SW 1271 (cell line): ENCODE measurements at places on chromosomes 3 and 15.

- no peak for DNase-seq
Observed at GRCh38 chr3:100759159-100759558, 49.9 kb downstream of the TFG start.

GRCh38 chr3:124147946-124148345 lies 156.0 kb upstream of the ROPN1 start:
- no peak for DNase-seq

DNA sequence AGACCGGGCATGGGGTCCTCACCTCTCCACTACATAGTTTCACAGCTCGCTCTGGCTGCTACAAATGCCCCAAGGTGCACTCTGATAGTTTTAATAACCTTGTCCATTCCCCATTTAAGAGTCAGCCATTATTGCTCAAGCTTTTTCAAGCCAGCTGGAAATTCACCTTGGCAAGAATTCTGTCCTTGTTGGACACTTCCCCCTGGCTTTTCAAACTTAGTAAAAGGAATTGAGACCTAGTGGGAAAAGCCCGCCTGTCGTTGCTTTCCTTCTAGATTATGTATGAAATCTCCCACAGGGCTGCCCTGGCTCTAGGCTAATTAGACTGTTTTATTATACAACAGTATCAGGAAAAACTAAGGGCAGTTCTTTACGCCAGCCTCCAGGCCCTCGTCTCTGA lies 293.7 kb upstream of the GADL1 start:
- no peak for DNase-seq

GRCh38 chr15:28919679-28920655 lies 34.2 kb downstream of the APBA2 start:
- DNase-seq: no peak

DNA sequence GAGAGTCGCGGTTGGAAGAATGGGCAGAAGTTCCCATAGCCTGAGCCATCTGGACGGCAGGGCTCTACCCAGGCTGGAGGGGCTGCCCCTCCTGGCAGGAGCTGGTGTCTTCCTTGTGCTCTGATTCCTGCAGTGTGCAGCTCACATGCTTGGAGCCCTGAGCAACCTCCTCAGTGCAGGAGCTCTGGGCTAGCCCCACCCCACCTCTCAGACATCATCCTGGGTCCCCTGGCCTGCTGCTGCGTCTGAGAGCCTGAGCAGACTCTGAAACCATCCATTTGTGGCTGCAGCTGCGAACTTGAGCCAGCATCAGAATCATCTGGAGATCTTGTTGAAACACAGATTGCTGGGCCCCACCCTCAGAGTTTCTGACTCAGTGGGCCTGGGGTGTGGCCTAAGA lies 42.8 kb downstream of the POMGNT2 start:
- DNase-seq: no peak

GRCh38 chr15:90675464-90675863 lies 41.7 kb upstream of the BLM start:
- no peak for DNase-seq

DNA sequence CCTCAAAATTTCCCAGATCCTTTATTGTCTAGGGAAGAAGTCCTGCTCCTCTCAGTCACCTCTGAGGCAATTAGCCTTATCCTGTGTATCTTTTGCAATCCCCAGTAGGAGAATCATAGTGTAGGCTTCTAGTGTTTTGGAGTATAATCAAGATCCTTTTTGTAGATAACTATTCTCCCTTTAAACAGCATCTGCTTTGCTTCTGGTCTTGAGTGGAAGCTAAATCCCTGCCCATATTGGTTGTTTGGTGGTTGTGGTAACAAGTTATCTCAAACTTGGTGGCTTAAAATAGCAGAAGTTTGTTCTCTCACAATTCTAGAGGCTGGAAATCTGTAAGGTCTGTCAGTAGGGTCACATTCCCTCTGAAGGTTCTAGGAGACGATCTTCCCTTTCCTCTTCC lies 217.5 kb upstream of the RASGRP1 start:
- no peak for DNase-seq

- peak; percentile 21 for DNase-seq
Observed at GRCh38 chr15:88465633-88466224, 1.5 kb downstream of the MRPL46 start.

- DNase-seq: no peak
Observed at GRCh38 chr15:37709669-37710068, 224.8 kb upstream of the TMCO5A start.

- no peak for DNase-seq
Observed at GRCh38 chr3:157058392-157059071, 101.4 kb downstream of the CCNL1 start.

DNA sequence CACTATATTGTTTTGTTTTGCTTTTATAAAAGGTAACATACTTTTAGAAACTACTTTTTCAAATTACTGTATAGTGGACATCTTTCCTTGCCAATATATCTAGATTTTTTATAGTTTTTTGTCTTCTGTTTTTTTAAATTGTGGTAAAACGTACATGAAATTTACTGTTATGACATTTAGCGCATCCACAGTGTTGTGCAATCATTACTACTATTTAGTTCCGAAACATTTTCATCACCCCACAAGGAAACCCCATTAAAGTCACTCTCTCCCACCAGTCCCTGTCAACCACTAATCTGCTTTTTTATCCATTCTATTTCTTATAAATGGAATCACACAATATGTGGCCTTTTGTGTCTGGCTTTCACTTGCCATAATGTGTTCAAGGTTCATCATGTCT lies 54.8 kb downstream of the TMEM266 start:
- no peak for DNase-seq

DNA sequence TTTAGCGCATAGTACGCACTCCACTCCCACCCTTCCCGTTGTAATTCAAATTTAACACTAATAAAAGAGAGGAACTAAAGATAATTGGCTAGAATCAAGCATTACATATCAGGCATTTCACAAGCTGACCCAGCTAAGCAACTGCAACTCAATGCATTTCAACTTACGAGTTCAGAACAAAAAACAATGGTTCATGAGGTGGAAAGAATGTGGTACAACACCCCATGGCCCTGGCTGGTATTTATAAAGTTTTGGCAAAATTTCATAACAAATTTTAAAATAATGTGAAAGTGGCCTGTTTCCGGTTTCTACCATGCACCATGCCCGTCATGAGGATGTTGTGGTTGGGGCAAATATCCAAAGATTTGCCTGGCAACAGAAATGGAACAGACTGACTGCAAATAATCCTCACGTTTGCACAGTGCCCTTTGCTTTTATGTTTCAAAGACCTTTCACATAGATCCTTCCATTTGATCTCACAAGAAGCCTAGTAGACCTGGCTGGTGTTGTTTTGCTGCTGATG lies 455.3 kb upstream of the NR2F2 start:
- no peak for DNase-seq

- DNase-seq: no peak
Observed at GRCh38 chr15:78985859-78986475, 41.1 kb upstream of the CTSH start.

GRCh38 chr15:85865070-85865684 lies 70.5 kb upstream of the KLHL25 start:
- DNase-seq: peak; percentile 59

GRCh38 chr3:130442284-130442683 lies 74.7 kb upstream of the COL6A6 start:
- no peak for DNase-seq

GRCh38 chr3:113063126-113063894 lies 72.5 kb downstream of the GTPBP8 start:
- DNase-seq: no peak

- DNase-seq: no peak
Observed at GRCh38 chr3:122795674-122796195, 866 bp downstream of the SLC49A4 start.

DNA sequence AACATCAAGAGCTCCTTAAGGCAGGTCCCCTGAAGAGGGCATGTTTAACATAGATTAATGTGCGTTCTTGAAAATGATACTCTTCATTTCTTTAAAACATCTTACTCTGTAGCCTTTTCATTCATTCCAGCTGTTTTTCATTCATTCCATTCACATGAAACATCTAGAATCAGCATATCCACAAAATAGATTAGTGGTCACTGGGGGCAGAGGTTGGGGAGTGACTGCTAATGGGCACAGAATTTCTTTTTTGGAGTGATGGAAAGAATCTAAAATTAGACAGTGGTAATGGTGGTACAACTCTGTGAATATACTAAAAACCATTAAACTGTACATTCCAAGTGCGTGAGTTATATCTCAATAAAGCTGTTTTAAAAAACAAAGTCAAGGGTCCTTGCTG lies 15.4 kb upstream of the CXCR6 start:
- no peak for DNase-seq

- DNase-seq: no peak
Observed at GRCh38 chr3:147458995-147459704, 50.0 kb downstream of the ZIC1 start.

- DNase-seq: no peak
Observed at GRCh38 chr3:87191641-87192040, 35.5 kb upstream of the CHMP2B start.

- DNase-seq: no peak
Observed at GRCh38 chr3:106242781-106243180, 374.0 kb upstream of the CBLB start.

DNA sequence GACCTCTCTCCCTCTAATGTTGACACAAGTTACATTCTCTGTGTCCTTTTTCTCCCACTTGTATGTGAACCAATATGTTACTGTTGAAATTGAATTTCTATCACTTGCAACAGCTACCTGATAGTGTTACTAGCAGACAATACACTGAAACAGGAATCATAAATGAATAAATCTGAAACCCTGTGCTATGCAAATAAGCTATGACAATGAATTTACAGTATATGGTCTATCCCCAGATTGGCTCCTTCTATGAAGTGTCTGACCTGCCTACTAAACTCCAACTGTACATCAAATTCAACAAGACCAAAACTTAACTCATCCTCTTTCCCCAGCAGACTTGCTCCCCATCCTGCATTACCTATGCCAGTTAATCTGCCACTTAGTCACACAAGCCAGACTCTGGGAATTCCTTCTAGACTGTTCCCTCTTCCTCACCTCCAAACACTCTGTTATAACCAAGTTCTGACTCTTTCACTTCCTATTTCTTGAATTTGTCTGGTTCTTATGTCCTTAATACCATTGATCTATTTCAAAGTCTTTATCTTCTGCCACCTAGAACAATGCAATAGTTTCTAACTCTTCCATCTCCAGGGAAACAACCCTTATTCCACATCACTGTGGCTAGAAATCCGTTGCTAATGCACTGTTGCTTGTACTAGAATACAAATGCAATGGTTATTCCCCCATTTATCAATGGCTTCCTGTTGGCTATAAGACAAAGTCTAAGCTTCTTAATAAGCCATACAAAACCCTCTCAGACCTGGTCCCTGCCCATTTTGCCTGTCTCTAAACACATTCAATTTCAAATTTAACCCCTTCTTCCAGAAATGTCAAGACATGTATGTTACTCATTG lies 13.4 kb upstream of the ZNF639 start:
- DNase-seq: no peak

DNA sequence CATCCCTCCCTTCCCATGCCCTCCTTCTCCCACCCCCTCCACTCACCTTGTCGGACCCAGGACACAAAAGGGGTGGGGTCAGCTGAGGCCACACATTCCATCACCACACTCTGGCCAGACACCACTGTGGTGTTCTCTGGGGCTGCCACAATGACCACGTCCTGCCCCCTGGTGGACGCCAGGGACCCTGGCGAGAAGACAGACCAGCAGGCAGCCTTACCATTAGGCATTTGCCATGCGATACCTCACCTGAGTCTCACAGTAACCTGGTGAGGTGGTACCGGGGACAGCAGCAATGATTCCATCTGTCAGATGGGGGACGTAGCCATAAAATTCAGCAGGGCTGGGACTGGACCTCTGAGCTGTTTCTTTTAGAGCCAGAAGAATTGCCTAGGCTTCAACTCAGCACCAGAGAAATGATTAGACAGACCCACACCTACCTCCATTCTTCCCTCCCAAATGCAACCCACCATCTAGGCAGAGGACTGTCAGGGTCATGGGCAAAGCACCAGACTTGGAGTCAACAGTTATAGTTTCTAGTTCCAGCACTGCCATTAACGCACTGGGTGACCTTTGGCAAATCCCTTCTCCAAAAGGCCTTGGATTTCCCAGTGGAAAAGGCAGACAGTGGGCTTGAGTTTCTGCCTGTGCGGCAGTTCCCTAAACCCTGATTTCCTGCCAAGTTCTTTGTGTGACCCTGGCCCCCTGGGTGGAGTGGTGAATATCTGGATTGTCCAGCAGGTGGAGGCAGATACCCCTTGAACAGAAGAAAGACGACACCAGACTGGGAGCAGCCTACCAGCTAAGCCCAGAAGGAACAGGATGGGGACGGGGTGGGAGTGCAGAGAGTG lies 21.8 kb downstream of the IGDCC4 start:
- DNase-seq: peak; percentile 62

DNA sequence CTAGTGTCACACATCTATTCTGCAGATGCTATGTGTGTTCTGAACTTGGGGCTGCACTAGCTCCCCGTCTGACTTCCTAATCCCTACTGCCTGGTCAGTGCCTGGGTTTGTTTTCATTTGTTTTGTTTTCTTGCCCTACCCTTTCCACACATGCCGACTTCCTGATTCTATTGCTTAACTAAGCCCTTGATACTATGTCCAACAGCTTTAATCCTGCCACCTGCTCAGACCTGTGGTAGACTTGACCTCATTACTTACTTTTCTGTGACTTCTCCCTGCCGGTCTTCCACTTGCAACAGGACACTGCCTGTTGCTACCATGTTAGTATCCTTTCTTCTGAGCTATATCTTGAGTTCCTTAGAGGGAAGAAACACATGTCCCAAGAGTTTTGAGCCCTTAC lies 39.3 kb upstream of the CEMIP start:
- no peak for DNase-seq

- DNase-seq: peak; percentile 12
Observed at GRCh38 chr15:67613708-67614107, 71.2 kb downstream of the MAP2K5 start.

- DNase-seq: no peak
Observed at GRCh38 chr15:70530906-70531305, 232.5 kb downstream of the UACA start.

- DNase-seq: no peak
Observed at GRCh38 chr15:61309617-61310016, 80.5 kb upstream of the RORA start.

DNA sequence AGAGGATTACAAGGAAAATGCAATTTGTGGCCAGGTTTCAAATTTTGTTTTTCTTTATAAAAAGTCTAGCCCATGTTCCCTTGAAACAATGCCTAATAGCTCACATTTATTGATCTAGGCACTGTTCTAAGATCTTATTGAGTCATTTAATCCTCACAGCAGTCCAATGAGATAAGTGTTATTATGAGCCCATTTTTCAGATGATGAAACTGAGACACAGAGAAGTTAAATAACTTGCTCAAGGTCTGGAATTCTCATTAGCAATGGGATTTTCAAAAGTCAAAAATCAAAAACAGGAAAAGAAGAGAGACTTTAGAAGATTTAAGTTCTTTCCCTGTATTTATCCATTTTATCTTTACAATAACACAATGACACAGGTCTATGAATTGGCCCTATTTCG lies 90.0 kb upstream of the COL6A5 start:
- DNase-seq: no peak

DNA sequence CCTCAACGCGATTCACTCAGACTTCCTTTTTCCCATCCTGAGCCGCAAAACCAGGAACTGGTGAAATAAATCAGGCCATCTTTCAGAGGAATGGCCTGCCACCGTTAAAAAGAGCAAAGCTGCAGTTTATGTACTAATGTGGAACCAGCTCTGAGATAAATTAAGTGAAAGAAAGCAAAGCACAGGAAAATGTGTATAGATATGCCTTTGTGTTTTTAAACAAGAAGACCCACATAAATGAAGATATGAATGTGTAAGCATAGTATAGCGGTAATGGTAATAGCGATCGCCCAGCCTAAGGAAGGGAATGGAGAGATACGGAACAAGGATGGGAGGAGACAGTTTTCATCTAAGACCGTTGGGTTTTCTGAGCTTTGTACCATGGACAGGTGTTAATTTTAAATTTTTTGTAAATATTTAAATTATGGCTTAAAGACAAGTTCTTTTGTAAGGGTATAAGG lies 30.8 kb upstream of the RPN1 start:
- no peak for DNase-seq
